ENCODE measurements at places on chromosomes 4 and X. TPM values are rescaled to one million over a fixed set of nuclear protein-coding genes. Genes with fewer than 3 reads are reported as not detected.

DNA sequence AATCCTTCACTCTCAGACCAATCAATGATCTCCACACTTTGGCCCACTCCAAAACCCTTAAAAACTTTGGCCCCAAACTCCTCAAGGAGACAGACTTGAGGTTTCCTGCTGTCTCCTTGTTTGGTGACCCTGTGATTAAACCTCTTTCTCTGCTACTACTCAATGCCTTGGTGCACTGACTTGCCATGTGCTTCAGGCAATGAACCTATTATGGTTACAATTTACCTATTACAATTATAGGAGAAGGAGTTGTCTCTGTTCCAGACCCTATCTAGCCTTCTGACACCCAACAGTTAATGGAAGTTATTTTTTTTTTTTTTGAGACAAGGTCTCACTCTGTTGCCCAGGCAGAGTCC is 263.1 kb downstream of the STIM2 start:
- DNase-seq, result no peak
- H3K4me3 ChIP-seq, result no peak overlapping the region
- no peak overlapping the region for H3K27ac ChIP-seq
- H3K36me3 ChIP-seq, result no peaks in the 10 kb centered on the region
- no peaks in the 10 kb centered on the region for H3K4me1 ChIP-seq

- H3K27me3 ChIP-seq, result no peaks in the 10 kb centered on the region
- no peaks in the 10 kb centered on the region for H3K36me3 ChIP-seq
- no peak overlapping the region for H3K4me3 ChIP-seq
These were observed 78.0 kb downstream of the NAA11 start for GRCh38 chr4:79247695-79248394.

GRCh38 chrX:108020631-108021030 is 24.2 kb upstream of the VSIG1 start:
- H3K36me3 ChIP-seq, result no peaks in the 10 kb centered on the region
- no peak overlapping the region for H3K27ac ChIP-seq
- no peak overlapping the region for H3K4me3 ChIP-seq
- H3K4me1 ChIP-seq, result no peaks in the 10 kb centered on the region
- no peaks in the 10 kb centered on the region for H3K27me3 ChIP-seq
- no peak for DNase-seq

Gene SULT1E1
- not detected for total RNA-seq

Gene RADX
- 13.7 TPM for total RNA-seq

DNA sequence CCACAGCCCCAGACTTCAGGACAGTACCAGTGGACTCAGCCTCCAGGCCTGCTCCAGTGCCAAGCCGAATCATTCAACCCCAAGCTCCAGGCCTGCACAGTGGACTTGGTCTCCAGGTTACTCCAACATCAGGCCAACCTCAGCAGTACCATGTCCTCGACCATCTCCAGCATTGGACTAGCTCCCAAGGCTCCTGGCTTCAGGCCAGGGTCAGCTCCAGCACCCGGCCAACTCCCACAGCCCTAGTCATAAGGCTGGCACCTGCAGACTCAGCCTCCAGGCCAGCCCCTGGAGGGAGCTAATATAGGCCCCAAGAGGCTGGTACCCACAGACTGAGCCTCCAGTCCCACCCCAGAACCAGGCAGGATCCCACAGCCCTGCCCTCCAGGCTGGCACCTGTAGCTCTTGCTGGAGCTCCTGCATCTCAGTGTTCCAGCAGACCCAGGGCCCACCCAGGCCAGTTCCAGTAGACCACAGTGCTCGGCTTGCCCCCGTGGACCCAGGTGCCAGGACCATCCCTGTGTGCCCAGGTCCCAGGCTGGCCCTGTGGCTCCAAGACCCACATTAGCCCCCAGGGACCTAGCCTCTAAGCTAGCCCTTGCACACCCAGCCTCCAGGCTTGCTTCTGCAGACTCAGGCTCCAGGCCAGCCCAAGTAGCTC is 25.6 kb downstream of the ZMAT1 start:
- no peaks in the 10 kb centered on the region for H3K36me3 ChIP-seq
- no peaks in the 10 kb centered on the region for H3K27me3 ChIP-seq
- no peak overlapping the region for H3K4me3 ChIP-seq
- H3K27ac ChIP-seq, result no peak overlapping the region
- DNase-seq, result peak; percentile 3

DNA sequence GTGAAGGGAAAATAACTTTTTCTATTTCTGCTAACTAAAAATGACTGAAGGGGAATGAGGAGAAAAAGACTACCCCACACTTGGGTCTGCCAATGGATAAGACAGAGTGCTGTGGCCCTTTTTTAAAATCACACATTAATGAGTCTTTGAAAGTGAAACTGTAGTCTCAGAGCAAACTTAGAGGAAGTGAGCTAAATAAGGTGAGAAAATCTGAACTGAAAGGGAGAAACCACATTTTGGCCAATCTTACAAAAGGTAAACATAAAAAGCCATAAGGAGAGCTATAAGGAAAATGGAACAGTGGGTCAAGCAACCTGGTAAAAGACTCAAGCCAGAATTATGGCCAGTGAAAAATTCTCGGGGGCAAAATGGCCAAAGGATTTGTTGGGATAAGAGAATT is 755.1 kb upstream of the IGFBP7 start:
- no peaks in the 10 kb centered on the region for H3K4me1 ChIP-seq
- no peak overlapping the region for H3K4me3 ChIP-seq
- no peak overlapping the region for H3K27ac ChIP-seq
- no peaks in the 10 kb centered on the region for H3K27me3 ChIP-seq
- DNase-seq, result no peak

DNA sequence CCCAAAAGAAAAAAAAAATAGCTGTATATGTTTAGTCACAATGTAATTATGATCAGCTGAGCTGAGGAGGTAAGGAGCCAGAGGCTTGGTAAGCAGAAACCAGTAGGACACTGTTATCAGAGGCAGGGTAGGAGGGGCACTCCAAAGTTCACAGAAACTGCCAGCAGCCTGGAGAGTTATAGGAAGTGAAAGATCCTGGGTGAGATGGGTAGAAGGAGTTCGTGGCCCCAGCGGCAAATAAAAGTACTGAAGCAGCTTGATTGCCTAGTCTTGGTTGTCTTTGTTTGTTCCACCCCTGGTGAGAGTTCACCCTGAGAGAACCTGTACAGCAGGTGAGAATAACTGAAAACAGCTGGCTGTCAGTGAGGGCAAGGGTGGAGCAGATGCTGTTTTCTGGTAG is 340.8 kb downstream of the ADGRL3 start:
- no peak for DNase-seq
- H3K36me3 ChIP-seq, result no peaks in the 10 kb centered on the region
- no peaks in the 10 kb centered on the region for H3K27me3 ChIP-seq
- H3K27ac ChIP-seq, result no peak overlapping the region
- H3K4me1 ChIP-seq, result no peaks in the 10 kb centered on the region
